ENCODE measurements at places on chromosomes 1 and 21.

DNA sequence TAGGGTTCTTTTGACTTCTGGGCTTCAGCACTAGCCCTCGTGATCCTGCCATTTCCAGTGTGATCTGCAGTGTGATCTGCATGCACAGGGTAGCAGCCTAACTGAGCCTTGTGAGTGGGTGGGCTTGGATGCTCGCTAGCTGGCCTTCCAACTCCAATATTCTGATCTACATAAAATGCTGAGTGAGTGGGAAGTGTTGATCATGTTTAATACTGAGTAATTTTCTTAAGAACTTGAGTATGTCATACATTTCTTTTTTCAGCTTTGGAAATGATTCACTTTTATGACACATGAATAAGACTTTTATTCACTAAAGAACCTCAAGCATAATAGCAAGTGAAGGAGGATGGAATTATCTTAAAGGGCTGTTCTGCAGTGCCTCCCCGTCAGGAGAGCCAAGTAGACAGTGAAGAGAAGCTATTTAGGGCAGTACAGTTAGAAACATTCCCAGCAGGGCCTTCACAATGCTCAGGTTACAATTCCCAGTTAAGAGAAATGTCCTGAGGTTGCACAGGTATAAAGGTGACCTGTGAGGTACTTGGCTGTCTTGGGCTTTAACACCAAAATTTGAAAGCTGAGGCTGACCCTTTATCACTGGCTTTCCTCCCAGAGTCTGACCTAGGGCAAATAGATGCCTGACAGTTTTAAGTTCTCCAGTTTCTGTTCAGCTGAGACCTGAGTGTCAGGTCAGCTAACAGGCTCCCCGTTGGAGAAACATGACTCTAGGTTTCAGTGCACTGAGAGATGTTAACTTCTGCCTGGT lies 29.1 kb upstream of the LRRC8C start:
- DNase-seq, result no peak

GRCh38 chr1:152148051-152148450 lies 11.0 kb downstream of the RPTN start:
- DNase-seq, result no peak

- DNase-seq, result no peak
Observed at GRCh38 chr1:246297279-246298265, 209.5 kb downstream of the SMYD3 start.

GRCh38 chr1:5949085-5949760 lies 43.0 kb downstream of the NPHP4 start:
- DNase-seq, result no peak

GRCh38 chr1:36217670-36218069 lies 6.6 kb upstream of the THRAP3 start:
- no peak for DNase-seq

GRCh38 chr1:214570442-214570841 lies 19.0 kb upstream of the PTPN14 start:
- no peak for DNase-seq

Measured in T-helper 1 cell (primary cell).